ENCODE measurements at places on chromosomes 12 and 14.

- peak; percentile 86 for DNase-seq
These were observed 386.0 kb downstream of the BCAT1 start for GRCh38 chr12:24562771-24563431.

DNA sequence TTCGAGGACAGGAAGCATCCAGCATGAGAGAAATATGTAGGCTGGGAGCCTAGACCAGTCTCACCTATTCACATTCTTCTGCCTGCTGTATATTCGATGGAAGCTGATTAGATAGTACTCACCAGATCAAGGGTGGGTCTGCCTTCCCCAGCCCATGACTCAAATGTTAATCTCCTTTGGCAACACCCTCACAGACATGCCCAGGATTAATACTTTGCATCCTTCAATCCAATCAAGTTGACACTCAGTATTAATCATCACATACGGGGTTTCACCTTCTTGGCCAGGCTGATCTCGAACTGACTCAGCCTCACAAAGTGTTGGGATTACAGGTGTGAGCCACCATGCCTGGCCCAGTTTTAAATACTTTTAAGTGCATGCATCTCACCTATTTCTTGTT, 30.5 kb upstream of the SLC10A1 start:
- no peak for DNase-seq

GRCh38 chr12:113052326-113052725, 4.2 kb upstream of the DTX1 start:
- DNase-seq, result peak; percentile 58

GRCh38 chr12:69415471-69416275, 54.5 kb upstream of the FRS2 start:
- DNase-seq, result peak; percentile 93

- DNase-seq, result no peak
These were observed 42.6 kb downstream of the ZFYVE21 start for GRCh38 chr14:103758059-103758776.

DNA sequence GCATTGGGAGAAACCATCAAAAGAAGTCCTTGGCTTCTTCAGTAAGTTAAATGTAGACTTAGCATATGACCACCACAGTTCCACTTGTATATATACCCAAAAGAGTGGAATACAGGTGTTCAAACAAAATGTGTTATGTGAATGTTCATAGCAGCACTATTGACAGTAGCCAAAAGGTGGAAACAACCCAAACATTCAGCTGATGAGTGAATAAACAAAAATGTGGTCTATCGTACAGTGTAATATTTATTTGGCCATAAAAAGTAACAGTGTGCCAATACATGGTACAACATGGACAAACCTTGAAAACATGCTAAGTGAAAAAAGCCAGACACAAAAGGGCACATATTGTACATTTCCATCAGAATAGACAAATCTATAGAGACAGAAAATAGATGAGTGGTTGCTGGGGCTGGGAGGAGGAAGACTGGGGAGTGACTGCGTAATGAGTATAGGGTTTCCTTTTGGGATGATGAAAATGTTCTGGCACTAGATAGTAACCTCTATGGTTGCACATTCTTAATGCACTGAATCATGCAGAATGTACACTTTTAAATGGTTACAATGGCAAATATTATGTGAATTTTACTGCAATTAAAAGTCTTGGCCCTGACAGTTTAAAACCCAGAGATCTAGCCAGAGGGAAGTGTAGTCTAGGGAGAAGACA, 5.5 kb downstream of the ERP29 start:
- DNase-seq, result peak; percentile 86

DNA sequence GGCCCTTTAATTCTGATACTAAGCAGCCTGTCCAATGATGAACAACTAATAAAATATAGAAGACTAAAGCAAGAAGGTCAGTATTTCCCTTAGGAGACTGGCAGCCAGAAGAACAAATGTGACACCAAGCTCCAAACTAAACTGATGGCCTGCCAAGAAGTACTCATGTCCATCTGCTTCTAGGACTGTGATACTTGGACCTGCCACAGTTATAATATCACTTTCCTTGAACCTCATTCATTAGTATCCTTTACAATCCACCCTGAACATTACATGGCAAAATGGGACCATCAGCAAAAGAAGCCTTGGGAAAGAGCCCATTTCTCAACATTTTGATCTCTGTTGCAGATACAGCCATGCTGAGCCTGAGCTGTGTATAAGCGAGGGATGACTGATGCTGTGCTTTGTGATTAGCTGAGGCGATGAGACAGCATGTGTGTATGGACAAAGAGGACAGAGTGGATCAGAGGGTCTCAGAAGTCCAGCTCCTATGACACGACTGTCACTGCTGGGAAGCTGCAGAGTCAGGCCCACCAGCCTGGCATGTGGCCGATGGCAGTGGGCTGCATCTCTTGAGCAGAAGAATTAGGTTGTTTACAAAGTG, 73.9 kb downstream of the TGFB3 start:
- no peak for DNase-seq

DNA sequence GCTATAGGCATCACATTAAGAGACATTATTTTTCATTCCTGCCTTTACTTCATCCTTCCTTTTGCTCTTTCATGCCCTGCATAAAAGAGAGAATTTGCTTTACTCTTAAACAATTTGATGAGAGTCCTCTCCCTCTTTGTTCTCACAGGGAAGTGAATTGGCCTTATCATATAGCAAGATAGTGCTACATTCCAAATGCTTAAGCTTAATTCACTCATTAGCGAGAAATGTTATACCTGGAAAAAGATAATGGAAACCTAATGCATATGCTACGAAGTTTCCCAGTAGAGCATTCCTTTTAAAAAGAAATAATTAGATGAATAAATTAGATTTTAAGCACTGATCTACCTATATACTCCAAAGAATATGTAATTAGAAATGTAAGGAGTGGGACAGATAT, 798.8 kb downstream of the C12orf50 start:
- no peak for DNase-seq

DNA sequence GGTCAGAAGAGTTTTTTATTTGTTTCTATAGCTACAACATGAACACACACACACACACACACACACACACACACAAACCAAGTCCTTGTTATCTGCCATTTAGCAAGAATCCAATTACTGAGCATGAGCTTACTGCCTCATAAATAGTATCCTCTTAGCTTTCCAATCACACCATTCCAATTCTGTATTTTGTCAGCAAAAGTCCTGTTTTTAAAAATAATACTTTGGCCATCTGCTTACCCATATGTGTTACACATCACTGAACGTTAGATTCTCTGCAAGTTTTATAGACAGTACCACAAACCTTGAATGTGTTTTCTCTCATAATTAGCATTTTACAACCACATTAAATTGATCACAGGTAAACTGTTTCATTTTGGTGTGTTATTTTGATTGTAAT, 1905.4 kb upstream of the FLRT2 start:
- DNase-seq, result no peak

DNA sequence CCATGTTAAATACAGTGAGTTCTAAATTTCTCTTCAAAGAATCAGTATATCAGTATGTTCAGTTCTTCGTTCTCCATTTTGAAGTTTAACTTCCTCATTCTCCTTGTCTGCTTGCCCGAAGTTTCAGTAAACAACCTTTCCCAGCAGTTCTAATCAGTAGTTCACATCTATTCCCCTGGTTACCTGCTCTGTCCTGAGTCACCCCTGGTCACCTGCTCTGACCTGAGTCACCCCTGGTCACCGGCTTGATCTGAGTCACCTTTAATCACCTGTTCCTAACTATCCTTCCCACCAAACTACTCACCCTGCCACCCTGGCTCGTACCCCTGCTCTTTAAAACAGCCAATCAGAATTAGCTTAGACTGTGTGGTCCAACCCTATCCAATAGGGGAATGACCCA, 9.4 kb upstream of the OR10G3 start:
- no peak for DNase-seq

DNA sequence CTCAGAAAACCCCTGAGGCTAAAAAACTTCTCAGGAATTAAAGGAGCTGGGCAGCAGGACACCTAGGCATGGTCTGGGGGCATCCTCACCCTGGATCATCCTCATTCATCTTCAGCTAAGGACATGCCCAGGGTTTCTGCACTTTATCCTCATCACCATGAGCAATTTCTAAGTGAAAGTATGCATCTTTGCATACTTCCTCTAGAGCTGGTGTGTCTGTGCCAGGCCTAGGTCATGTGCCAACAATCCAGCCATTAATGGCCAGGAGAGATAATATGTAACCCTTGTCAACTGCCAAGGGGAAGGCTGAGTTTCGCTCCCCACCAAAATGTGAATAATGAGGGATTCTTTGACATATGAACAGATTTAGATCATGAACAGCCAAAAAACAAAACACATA, 160.5 kb downstream of the KITLG start:
- DNase-seq, result no peak

DNA sequence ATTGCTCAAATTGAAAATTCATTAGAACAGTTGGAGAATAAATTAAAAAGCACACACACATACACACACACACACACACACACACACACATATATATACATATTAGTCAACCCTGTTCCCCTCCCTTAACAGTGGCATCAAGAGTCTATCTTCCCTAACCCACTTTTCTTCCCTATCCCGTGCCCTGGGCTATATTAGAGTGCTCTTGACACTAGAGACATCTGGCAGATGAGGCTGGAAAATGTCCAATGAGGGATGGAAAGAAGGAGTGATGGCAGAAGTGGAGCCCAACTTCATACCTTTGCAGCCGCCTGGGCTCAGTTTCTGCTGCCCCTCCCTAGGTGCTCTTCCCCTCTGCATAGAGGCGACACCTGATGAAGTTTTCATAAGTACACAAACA, 172.4 kb upstream of the NUDT4 start:
- no peak for DNase-seq

GRCh38 chr14:60064491-60065072, 27.1 kb upstream of the PCNX4 start:
- DNase-seq, result no peak

DNA sequence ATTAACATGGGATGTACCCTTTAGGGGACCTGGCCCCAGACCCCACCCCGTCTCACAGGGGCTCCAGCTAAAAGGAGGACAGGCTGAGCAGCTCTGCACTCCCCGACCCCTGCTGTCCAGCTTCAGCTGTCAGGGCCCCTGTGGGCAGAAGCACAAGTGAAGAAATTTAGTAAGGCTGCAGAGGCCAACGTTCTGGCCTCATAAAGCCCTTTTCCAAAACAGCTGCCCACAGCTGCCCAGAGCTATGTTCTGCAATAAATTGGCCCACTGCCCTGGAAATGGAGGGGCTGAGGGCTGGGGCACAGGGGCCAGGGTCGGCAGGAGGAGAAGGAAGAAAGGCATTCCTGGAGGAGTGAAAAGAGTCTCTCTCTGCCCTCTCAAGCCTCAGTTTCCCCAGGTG, 357.1 kb downstream of the BCL11B start:
- DNase-seq, result no peak

DNA sequence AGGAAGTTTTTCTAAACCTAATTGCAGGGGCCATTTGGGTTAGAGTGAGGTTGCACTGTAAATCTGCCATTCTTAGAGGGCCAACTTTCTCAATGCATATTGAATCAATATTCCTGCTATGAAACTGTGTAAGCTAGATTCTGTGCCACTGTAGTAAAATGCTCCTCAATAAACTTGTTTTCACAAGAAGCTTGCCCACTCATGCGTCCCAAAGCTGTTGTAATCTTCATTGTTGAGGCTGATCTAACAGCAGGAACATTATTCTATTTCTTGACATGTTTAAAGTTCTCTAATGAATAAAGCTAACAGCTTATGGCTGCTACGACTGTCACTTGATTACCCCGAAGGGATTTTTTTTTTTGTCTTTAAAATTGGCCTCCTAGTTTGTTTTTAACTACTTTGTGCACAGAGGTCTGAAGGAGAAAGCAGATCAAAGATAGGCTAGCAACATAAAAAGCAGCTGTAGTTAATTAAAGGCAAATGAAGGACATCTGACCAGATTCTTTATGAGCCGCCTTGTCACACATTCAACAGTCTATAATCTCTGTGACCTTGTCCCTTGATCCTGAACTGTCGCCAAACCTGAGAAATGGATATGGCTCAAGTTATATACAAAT, 243.7 kb downstream of the PAX9 start:
- DNase-seq, result no peak

GRCh38 chr14:75274050-75274898, 4.4 kb upstream of the FOS start:
- DNase-seq, result no peak

DNA sequence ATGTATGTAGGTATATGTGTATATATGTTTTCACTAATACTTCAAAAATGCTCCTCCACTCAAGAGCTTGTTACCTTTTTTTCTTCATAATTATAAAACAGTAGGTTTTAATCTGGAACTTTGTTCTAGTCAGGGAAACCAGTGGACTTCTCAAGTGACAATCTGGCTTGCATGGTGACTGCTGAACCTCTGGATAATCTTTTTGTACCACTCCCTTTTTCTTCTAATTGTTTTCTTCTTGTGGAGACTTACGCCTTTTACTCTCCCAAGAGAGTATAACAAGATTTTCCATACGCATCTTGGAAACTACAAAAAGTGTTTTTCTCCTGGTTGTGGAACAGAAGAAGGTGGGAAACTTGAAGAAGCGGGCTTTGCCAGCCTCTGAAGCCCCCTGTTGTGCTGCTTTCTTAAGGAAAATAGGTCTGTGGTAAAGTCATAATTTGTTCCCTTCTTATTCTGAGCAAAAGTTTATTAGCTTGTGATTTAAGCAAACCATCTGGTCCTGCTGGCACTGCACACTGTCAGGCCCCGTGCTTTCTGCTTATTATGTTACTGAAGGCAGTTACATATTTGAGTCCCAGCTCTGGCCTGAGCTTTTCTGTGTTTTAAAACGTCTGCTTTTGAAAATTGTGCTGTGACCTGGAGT, 291.8 kb downstream of the ERC1 start:
- DNase-seq, result no peak

GRCh38 chr12:112936927-112937326, 1.3 kb upstream of the OAS3 start:
- DNase-seq, result no peak

DNA sequence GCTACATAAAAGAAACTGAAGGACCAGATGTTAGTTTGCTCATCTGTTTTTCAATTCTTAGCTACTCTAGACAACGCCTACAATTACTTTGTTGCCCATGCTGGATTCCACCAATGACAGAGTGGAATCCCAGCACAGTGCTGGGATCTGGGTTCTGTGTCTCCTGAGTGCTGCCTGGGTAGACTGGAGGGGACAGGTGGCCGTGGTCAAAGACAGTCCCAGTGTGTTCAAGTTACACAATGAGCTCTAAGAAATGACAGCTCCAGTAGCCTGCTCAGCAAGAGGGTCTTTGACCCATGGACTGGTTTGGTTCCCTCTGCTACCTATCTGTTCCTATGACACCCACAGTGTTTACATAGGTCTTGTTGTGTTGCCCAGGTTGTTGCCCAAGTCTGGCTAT, 38.5 kb downstream of the C2CD5 start:
- peak; percentile 3 for DNase-seq

DNA sequence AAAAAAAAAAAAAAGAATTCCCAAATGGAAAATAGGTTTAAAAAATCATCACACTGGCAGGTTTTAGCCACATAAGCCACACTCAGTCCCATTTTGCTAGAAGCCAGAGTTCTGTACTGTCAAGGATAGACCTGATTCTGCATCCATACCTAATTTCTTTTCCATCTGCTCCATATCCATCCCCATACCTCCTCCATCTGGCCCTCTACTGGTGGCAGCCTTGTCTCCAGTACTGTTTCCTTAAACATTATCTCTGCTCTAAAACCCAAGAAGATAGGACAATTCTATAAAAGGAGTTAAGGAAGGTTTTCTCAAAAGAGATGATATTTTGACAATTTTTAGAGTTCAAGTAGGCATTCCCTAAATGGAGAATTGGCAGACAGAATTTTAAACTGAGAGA, 26.0 kb upstream of the RXYLT1 start:
- no peak for DNase-seq

- DNase-seq, result peak; percentile 90
These were observed 5.0 kb upstream of the MMP19 start for GRCh38 chr12:55847603-55848291.
